ENCODE measurements at places on chromosomes 11 and 22. TPM values are rescaled to one million over a fixed set of nuclear protein-coding genes. Genes with fewer than 3 reads are reported as not detected.

GRCh38 chr11:93645938-93646337 lies 15.5 kb upstream of the CEP295 start:
- H3K27ac ChIP-seq = no peak overlapping the region
- no peaks in the 10 kb centered on the region for H3K4me1 ChIP-seq
- no peak for DNase-seq
- no peak overlapping the region for H3K4me3 ChIP-seq
- no peaks in the 10 kb centered on the region for H3K27me3 ChIP-seq

GRCh38 chr22:49080631-49081030 lies 747.0 kb downstream of the BRD1 start:
- H3K27me3 ChIP-seq = peaks cover 62% of the 10 kb centered on the region
- no peaks in the 10 kb centered on the region for H3K4me1 ChIP-seq
- DNase-seq = no peak
- H3K36me3 ChIP-seq = no peaks in the 10 kb centered on the region
- no peak overlapping the region for H3K27ac ChIP-seq

Gene YPEL1
- total RNA-seq = 4.0 TPM

- H3K36me3 ChIP-seq = no peaks in the 10 kb centered on the region
- no peak overlapping the region for H3K4me3 ChIP-seq
- no peak overlapping the region for H3K27ac ChIP-seq
- DNase-seq = no peak
Measured at GRCh38 chr11:132959693-132960092, 572.6 kb downstream of the OPCML start.

DNA sequence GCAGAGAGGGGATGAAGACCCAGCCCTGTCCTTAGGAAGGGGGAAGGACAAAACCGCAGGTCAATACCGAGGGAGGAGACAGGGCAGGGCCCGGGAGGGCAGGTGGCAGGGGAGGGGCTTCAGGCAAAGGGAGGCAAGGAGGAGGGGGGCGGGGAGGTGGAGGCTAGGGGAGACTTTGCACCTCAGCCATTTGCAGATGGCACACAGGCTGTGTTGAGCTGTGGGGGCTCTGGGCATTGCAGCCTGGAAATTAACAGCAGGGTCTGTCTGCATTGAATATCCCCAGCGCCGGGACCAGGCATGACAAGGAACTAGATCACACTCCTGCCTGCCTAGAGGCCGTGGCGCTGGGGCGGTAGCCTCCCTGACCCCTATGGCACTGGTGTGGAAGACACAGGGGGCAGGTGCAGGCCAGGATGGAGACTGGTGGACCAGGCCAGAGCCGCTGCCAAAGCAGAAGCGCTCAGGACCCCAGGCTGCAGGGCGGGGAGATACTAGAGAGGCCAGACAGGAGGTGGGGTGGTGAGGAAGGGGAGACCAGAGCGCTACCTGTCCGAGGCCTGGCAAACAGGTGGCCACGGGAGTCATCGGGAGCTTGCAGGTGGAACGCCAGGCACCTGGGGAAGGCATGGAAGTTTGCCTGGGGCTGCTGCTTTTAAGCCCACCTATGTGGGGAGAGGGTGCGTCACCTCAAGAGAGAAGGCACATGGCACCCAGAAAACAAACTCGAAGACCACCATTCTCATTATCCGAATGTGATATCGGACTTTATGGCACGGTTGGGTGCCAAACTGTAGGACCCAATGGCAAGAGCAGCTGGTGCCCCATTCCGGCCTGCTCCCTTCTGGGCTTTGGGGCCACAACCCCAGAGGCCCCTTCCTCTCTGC lies 11.5 kb downstream of the CBX6 start:
- no peak overlapping the region for H3K27ac ChIP-seq
- H3K4me3 ChIP-seq = no peak overlapping the region
- no peak for DNase-seq
- no peaks in the 10 kb centered on the region for H3K4me1 ChIP-seq
- H3K36me3 ChIP-seq = no peaks in the 10 kb centered on the region

GRCh38 chr11:102989379-102990047 lies 34.0 kb upstream of the MMP13 start:
- H3K4me1 ChIP-seq = no peaks in the 10 kb centered on the region
- no peak overlapping the region for H3K4me3 ChIP-seq
- no peaks in the 10 kb centered on the region for H3K27me3 ChIP-seq
- H3K36me3 ChIP-seq = no peaks in the 10 kb centered on the region
- H3K27ac ChIP-seq = no peak overlapping the region

Gene ARSA
- 1.8 TPM for total RNA-seq

Gene MGAT3
- not detected for total RNA-seq

Gene SLC22A8
- total RNA-seq = not detected

Gene OR5B21
- not detected for total RNA-seq

DNA sequence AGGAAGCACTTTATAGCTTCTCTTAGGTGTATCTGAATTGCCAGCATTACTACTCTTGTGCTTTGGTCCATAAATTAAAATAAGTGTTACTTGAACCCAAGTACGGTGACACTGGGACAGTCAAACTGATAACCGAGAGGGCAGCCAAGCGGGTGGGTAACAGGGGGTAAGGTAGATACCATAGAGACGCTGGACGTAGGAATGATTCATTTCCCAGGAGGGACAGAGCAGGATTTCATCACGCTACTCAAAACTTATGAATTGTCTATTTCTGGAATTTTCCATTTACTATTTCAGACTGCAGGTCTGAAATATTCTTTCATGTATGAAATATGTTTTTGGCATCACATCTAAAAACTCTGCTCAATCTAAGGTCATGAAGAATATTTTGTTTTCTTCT lies 14.8 kb upstream of the SPATA19 start:
- no peaks in the 10 kb centered on the region for H3K4me1 ChIP-seq
- H3K27ac ChIP-seq = no peak overlapping the region
- no peak overlapping the region for H3K4me3 ChIP-seq
- no peaks in the 10 kb centered on the region for H3K36me3 ChIP-seq

DNA sequence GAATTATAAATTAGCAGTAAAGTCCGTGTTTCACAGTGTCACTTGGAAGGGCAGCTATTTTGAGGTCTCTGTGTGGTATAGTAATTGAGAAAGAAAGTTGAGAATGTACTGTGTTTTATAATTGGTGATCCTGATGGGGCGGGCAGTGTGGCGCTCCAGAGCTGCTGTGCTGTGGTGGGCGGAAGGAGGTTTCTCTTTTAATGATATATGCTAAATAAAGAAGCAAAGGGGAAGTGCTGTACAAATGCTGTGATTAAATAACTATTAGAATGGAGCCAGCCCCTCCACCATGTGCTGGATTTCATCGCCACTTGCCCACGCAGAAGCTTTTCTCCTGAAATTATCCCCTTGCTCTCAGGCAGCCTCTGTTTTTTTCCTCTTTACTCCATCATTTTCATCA lies 24.6 kb downstream of the ATXN10 start:
- H3K27ac ChIP-seq = no peak overlapping the region
- no peaks in the 10 kb centered on the region for H3K27me3 ChIP-seq
- no peak overlapping the region for H3K4me3 ChIP-seq
- no peaks in the 10 kb centered on the region for H3K4me1 ChIP-seq

Gene PDGFD
- 14.3 TPM for total RNA-seq
